Fibroblast of the aortic adventitia (primary cell): ENCODE measurements at places on chromosomes 2 and 18.

GRCh38 chr2:79389481-79389880, 123.4 kb upstream of the CTNNA2 start:
- no peak for DNase-seq

DNA sequence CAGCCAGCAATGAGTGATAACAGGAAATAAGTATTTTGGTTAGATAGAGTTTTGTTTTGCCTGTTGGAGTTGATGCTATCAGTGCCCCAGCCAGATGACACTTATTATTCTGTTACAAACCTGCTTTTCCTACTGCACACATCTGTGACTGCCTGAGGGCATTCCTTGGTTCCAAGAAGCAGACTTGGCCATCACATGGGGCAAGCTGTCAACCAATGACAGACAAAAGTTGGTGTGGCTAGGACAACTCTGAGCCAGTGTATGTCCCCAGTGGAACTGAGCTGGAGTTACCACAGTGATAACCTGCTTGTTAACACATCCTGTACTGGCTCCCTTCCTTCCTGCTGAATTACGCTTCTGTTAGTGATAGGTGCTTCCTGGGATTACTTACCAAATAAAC, 54.5 kb downstream of the FAM171B start:
- DNase-seq = no peak

DNA sequence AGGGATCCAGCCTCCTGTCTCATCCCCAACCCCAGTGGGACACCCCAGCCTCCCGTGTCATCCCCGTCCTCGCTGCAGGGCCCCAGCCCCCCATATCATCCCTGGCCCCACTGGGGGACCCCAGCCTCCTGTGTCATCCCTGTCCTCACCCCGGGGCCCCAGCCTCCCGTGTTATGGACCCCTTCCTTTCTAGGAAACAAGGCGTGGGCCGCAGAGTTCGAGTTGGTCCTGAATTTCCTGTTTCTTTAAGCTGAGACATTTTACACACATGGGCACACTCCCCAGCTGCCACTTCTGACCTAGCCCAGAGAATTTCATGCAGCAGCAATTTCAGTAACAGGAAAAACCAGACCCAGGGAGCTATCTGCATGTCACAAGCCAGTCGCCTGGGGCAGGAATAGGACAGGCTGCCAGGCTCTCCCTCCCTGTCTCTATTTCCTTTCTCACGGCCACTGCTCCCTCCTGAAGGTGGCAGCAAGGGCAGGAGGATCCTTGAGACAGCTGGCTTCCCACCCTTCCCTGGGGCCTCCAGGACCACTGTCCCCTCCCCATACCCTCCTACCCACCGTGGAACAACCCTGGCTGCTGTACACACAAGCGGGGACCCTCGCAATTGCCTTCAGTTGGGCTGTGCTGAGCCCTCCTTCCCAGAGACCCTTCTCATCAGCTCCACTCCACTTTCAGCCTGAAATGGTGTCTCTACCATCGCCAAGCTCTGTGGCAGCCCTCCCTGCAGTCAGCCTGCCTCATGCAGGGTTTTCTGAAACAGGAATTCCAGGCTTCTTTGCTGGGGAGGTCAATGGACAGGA, 141.9 kb upstream of the ID2 start:
- no peak for DNase-seq

GRCh38 chr2:223856021-223856420, 18.6 kb upstream of the AP1S3 start:
- DNase-seq = peak; percentile 68

GRCh38 chr18:69980509-69980908, 32.8 kb upstream of the CD226 start:
- DNase-seq = no peak
